ENCODE measurements at places on chromosomes 4 and X. TPM values are rescaled to one million over a fixed set of nuclear protein-coding genes. Genes with fewer than 3 reads are reported as not detected.

Gene GAGE1
- not detected for total RNA-seq

Gene SYP
- total RNA-seq, result 1.2 TPM

Gene ARR3
- total RNA-seq, result not detected

Gene RGN
- 0.25 TPM for total RNA-seq

Gene FANCB
- total RNA-seq, result 7.6 TPM

Gene STBD1
- not detected for total RNA-seq

DNA sequence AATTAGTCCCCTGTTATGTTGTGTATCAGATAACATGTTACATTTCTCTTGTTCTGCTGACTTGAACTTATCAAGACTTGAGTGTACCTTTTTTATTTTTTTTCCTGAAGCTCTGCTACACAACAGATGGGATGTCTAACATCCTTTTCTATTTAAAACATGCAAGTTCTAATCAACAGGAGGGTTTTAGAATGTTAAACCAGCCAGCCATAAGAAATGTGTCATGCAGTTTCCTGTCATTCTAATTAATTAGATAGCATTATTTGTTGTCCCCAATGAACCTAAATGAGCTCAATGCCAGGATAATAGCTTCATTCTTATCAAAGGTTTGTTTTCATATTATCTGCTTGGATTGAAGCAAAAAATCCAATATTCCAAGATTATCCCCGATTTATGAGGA lies 958.2 kb downstream of the PCDH7 start:
- no peaks in the 10 kb centered on the region for H3K27me3 ChIP-seq
- no peaks in the 10 kb centered on the region for H3K36me3 ChIP-seq
- no peak overlapping the region for H3K27ac ChIP-seq
- H3K4me3 ChIP-seq, result no peak overlapping the region
- H3K4me1 ChIP-seq, result no peaks in the 10 kb centered on the region

DNA sequence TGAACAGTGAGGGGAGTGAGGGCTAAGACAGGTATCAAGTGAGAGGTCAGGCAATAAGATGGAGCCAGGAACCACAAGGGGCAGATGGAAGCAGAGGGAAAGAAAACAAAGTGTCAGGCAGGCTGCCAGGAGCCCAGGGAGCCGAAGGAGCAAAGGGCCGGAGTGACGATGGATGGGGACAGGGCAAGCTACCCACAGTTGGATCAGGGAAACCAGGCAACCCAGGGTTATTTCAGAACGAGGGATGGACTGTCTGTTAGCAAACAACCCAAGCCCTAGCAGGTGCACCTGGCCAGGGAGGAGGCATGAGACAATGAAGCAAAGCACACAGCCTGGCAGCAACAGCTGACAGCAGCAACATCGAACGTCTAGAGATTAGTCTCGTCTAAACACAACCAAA lies 39.2 kb downstream of the SEL1L3 start:
- H3K4me1 ChIP-seq, result no peaks in the 10 kb centered on the region
- H3K27me3 ChIP-seq, result no peaks in the 10 kb centered on the region
- H3K27ac ChIP-seq, result no peak overlapping the region
- H3K4me3 ChIP-seq, result no peak overlapping the region
- H3K36me3 ChIP-seq, result peaks cover 91% of the 10 kb centered on the region

GRCh38 chr4:150569384-150569987 lies 12.5 kb upstream of the MAB21L2 start:
- no peak overlapping the region for H3K27ac ChIP-seq
- no peak for DNase-seq
- H3K27me3 ChIP-seq, result no peaks in the 10 kb centered on the region
- H3K4me1 ChIP-seq, result no peaks in the 10 kb centered on the region
- H3K36me3 ChIP-seq, result peaks cover 4% of the 10 kb centered on the region

- H3K4me1 ChIP-seq, result no peaks in the 10 kb centered on the region
- H3K36me3 ChIP-seq, result no peaks in the 10 kb centered on the region
- H3K27ac ChIP-seq, result no peak overlapping the region
- no peaks in the 10 kb centered on the region for H3K27me3 ChIP-seq
- no peak for DNase-seq
- H3K4me3 ChIP-seq, result no peak overlapping the region
These were observed 18.6 kb upstream of the RAP1GDS1 start for GRCh38 chr4:98242538-98242937.

DNA sequence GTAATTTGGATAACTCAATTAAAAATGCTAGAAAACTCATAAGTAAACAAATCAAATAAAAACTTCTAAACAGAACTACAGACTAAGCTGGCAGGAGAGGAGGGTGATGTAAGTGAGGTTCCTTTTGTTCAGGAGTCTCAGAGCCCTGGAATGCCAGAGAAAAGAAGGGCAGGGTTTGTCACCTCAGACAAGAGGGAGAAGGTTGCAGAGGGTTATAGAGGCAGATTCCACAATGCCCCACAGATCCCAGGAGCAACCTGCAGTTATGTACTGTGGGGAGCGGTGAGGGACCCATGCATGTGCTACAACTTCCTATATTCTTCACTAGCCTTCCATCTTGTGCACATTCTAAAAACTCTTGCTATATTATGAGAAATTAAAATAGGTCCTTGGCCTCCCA lies 129.7 kb downstream of the CFAP299 start:
- no peak overlapping the region for H3K4me3 ChIP-seq
- H3K4me1 ChIP-seq, result peaks cover 5% of the 10 kb centered on the region
- H3K27ac ChIP-seq, result no peak overlapping the region
- H3K36me3 ChIP-seq, result no peaks in the 10 kb centered on the region

GRCh38 chr4:119794113-119794512 lies 165.5 kb upstream of the PDE5A start:
- no peak overlapping the region for H3K4me3 ChIP-seq
- no peak overlapping the region for H3K27ac ChIP-seq
- no peaks in the 10 kb centered on the region for H3K27me3 ChIP-seq
- no peak for DNase-seq
- H3K4me1 ChIP-seq, result no peaks in the 10 kb centered on the region
- H3K36me3 ChIP-seq, result no peaks in the 10 kb centered on the region

- no peak for DNase-seq
- no peaks in the 10 kb centered on the region for H3K4me1 ChIP-seq
- no peak overlapping the region for H3K27ac ChIP-seq
- H3K36me3 ChIP-seq, result no peaks in the 10 kb centered on the region
These were observed 70.0 kb upstream of the RAB40AL start for GRCh38 chrX:102866981-102867656.

DNA sequence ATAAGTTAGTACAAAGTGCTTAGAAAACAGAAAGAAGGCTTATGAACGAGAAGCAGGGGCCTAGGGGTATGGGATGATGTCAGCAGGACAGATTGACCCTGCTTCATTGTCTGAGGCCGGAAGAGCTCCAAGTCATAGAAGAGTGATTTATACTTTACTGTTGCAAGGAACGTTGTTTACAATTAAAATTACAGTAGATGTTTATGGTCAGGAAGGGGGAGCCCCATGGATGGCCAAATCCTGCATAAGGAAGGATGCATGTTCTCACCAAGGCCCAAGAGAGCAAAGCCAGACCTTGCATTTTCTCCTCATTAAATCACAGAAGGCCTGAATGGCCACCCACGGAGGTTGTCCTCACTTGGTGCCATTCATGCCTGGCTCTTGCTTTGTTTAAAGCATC lies 115.3 kb downstream of the LDB2 start:
- no peaks in the 10 kb centered on the region for H3K27me3 ChIP-seq
- H3K4me1 ChIP-seq, result no peaks in the 10 kb centered on the region
- DNase-seq, result no peak
- H3K27ac ChIP-seq, result no peak overlapping the region
- no peak overlapping the region for H3K4me3 ChIP-seq
- no peaks in the 10 kb centered on the region for H3K36me3 ChIP-seq

DNA sequence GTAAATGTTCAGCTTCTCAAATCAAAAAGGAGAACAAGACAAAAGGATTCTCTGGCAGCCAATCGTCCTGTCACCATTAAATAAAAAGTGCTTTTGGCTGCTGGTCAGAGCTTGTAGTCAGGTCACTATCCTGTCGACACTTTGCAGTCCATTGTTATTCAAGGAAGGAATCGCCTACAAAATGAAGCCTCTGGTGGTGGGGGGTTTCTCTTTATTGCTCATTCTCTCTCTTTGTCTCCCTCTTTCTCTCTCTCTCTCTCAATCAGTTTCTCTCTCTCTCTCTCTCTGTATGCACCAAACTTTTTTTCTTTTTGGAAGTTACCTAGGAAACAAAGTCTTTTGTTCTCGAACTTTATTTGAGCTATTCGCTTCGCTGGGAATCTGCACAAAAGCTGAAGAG lies 17.6 kb upstream of the SCML1 start:
- no peaks in the 10 kb centered on the region for H3K4me1 ChIP-seq
- no peaks in the 10 kb centered on the region for H3K36me3 ChIP-seq
- DNase-seq, result no peak

- no peak for DNase-seq
- no peak overlapping the region for H3K27ac ChIP-seq
- H3K36me3 ChIP-seq, result peaks cover 1% of the 10 kb centered on the region
- H3K4me3 ChIP-seq, result no peak overlapping the region
- no peaks in the 10 kb centered on the region for H3K27me3 ChIP-seq
These were observed 39.7 kb downstream of the NSG1 start for GRCh38 chr4:4426511-4427120.

- no peaks in the 10 kb centered on the region for H3K36me3 ChIP-seq
- DNase-seq, result no peak
- no peak overlapping the region for H3K4me3 ChIP-seq
- no peaks in the 10 kb centered on the region for H3K27me3 ChIP-seq
- no peak overlapping the region for H3K27ac ChIP-seq
These were observed 137.2 kb upstream of the HS3ST1 start for GRCh38 chr4:11565899-11566298.

DNA sequence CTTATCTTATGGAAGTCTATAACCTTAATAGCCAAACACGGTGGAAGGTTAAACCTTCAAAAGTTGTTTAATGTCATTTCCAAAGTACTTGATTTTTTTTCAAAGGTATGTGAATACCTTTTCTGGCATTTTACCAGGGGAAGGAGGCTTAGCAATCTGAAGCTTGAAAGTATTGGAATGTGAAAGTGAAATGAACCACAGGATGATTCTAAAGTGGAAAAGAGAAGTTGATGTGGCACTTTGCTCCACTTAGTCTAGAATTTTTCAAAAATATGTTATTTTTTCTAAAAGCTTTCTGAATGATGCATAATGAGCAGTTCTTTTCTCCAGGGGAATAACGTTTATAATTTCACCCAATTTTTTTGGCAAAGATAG lies 19.2 kb downstream of the PI4K2B start:
- H3K27ac ChIP-seq, result peak overlapping the region; percentile 15
- peak; percentile 17 for DNase-seq
- no peaks in the 10 kb centered on the region for H3K27me3 ChIP-seq
- peaks cover 30% of the 10 kb centered on the region for H3K36me3 ChIP-seq
- H3K4me3 ChIP-seq, result no peak overlapping the region
- H3K4me1 ChIP-seq, result peaks cover 5% of the 10 kb centered on the region

GRCh38 chrX:9906919-9907318 lies 60.2 kb upstream of the CLDN34 start:
- no peak for DNase-seq
- no peaks in the 10 kb centered on the region for H3K4me1 ChIP-seq
- no peak overlapping the region for H3K27ac ChIP-seq
- H3K36me3 ChIP-seq, result no peaks in the 10 kb centered on the region
- no peak overlapping the region for H3K4me3 ChIP-seq
- H3K27me3 ChIP-seq, result no peaks in the 10 kb centered on the region

- DNase-seq, result no peak
- no peak overlapping the region for H3K27ac ChIP-seq
- no peaks in the 10 kb centered on the region for H3K27me3 ChIP-seq
- H3K36me3 ChIP-seq, result no peaks in the 10 kb centered on the region
- peaks cover 17% of the 10 kb centered on the region for H3K4me1 ChIP-seq
These were observed 4.6 kb downstream of the MPP1 start for GRCh38 chrX:154800478-154801210.

GRCh38 chr4:106367072-106367471 lies 1.5 kb downstream of the GIMD1 start:
- no peak for DNase-seq
- H3K4me3 ChIP-seq, result no peak overlapping the region
- H3K4me1 ChIP-seq, result no peaks in the 10 kb centered on the region
- no peak overlapping the region for H3K27ac ChIP-seq

DNA sequence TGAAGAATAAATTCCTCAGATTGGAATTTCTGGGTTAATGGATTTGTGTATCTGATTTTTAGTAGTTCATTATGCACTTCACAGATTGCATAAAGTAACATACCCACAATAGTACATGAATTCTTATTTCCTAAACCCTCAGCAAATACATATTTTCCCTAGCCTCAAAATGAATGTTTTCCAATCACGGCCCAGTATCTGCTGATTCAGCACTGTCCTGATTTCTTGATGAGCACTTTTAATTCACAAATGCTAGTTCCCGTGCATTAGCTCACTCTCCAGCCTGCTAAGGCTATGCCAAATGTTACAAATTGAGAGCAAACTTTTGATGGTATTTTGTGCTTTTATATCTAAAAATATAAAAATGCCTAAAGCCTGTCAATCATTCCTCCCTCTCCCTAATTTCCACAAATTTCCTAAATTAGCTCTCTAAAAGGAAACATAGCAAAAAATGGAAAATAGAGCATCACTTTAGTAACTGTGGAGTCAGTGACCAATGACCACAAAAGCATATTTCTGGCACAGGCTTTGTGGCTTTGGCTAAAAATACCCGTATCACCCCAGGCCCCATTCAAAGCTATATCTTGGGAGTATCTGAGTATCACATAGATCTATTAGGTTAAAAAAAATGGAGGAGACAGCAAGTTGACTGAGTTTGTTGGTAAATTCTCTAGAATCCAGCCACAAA lies 75.5 kb downstream of the NAF1 start:
- H3K4me1 ChIP-seq, result no peaks in the 10 kb centered on the region
- no peak overlapping the region for H3K27ac ChIP-seq
- no peaks in the 10 kb centered on the region for H3K36me3 ChIP-seq

DNA sequence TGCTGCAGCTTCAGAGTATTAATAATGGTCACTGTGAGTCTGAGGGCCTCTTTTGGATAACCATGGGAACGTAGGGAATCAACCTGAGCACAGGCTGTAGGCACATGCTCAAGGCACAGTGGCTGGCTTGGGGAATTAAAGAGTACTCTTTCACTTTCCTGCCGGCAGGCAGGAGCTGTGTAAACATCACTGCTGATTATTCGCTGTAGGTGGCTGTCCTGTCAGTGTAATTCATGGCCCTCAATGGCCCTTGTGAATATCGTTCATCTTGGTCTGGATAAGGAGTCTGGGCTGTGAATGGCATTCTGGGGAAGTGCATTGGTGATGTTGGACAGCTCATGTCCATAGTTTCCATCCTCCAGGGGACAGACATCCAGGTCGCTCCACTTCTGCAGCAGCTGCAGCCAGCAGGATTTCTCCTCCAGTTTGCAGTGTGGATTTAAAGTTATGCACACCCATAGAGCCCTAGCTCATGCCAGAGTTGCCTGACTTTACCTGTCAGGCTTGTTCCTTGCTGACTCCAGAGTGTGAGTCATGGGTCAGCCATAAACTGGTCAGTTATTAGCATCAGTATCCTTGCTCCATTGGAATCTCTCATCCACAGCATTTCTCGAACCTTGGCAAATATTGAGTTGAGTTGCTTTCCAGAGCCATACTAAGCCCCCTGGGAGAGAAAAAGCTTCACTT lies 43.0 kb downstream of the C4orf33 start:
- DNase-seq, result no peak
- no peaks in the 10 kb centered on the region for H3K36me3 ChIP-seq
- no peak overlapping the region for H3K4me3 ChIP-seq
- H3K27me3 ChIP-seq, result no peaks in the 10 kb centered on the region
- no peaks in the 10 kb centered on the region for H3K4me1 ChIP-seq

Data from B cell (primary cell).